Amygdala (tissue), 56 donors: ENCODE measurements at places on chromosomes 4 and X.

DNA sequence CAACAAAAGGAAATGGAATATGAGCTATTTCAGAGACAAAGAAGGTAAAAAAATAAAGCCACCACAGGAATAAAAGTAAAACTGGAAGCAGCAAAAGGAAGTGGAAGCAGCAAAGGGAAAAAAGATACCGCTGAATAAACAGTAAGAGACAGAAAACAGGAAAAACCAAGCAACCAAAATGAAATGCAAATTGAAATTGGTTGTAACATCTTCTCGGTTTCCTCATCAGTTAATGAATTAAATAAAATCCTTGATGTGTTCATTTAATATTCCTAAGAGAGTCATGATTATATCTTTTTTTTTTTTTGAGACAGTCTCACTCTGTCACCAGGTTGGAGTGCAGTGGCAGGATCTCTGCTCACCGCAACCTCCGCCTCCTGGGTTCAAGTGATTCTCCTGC is 132.8 kb downstream of the DLG3 start:
- DNase-seq = no peak

DNA sequence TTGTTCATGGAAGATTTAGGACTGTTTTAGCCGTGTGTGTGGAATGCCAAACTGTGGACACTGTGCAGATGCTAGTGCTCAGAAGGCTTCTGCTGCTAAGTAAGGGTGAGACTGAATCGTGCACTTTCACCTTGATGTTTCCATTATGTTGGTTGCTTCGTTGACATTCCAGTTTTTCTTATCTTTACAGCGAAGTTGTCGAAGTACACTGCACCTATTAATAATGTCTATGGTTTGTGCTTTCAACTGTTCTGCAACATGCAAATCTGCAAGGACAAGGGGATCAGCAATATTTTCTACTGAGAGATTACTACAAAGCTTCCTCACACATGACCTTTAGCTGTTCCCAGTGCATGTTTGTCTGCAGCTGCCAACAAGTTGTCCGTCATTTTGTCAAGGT is 67.7 kb downstream of the UGT2A3 start:
- DNase-seq = no peak

GRCh38 chr4:153114771-153115321 is 89.4 kb upstream of the TRIM2 start:
- no peak for DNase-seq

DNA sequence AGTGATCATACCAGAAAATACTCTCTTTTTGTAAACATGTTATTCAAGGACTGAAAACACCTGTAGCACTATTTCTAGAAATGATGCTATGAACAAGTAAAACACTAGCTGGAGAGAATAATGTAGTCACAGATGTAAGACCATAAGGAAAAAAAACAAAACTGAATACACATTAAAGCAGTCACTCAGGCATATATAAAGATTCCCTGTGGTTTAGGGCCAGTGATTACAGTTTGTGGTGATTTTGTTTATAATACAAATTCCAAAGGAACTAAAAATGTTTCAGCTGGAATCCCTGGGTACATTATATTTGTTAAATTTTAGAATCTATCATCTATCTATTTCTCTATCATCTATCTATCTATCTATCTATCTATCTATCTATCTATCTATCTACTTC is 777.8 kb upstream of the FRG1 start:
- DNase-seq = no peak

GRCh38 chr4:107792711-107793110 is 32.0 kb upstream of the SGMS2 start:
- DNase-seq = no peak

GRCh38 chrX:95764972-95765451 is 919.6 kb upstream of the DIAPH2 start:
- no peak for DNase-seq

- no peak for DNase-seq
Observed at GRCh38 chrX:20265726-20266681, 705 bp downstream of the RPS6KA3 start.

GRCh38 chrX:12370497-12370986 is 232.3 kb downstream of the FRMPD4 start:
- DNase-seq = no peak

GRCh38 chr4:84870398-84871163 is 95.9 kb downstream of the WDFY3 start:
- DNase-seq = no peak

GRCh38 chrX:10533696-10534365 is 86.6 kb downstream of the MID1 start:
- no peak for DNase-seq

DNA sequence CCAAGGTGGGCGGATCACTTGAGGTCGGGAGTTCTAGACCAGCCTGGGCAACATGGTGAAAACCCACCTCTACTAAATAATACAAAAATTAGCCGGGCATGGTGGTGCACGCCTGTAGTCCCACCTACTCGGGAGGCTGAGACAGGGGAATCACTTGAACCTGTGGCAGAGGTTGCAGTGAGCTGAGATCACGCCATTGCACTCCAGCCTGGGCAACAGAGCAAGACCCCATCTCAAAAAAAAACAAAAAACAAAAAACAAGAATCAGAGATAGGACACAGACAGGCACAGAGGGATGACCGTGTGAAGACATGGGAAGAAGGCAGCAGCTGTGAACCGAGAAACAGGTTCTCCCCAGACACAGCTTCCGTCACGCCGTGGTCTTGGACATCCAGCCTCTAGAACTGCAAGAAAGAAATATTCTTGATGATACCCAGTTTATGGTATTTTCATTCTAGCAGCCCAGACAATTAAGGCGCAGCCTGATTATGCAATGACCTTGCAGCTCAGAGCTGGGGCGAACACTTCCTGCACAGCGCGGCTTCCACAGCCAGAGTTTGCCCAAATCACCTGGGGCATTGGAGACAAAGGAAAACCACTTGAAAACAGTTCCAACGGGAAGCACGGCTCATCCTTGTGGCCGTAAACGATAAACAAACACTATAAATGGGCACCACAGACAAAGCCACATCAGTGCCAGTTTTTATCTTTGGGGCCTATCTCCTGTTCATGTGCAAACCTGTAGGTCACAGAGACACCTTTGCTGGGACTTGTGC is 4.2 kb upstream of the ARSD start:
- no peak for DNase-seq

GRCh38 chr4:6460876-6461275 is 11.5 kb downstream of the PPP2R2C start:
- no peak for DNase-seq

- DNase-seq = no peak
Observed at GRCh38 chrX:55716937-55717336, 612 bp upstream of the RRAGB start.

GRCh38 chrX:55159551-55159950 is 60.6 kb upstream of the PAGE5 start:
- no peak for DNase-seq

GRCh38 chrX:42948723-42949657 is 171.0 kb upstream of the PPP1R2C start:
- no peak for DNase-seq

- no peak for DNase-seq
Observed at GRCh38 chrX:67607466-67607865, 63.6 kb downstream of the AR start.

- no peak for DNase-seq
Observed at GRCh38 chr4:121593760-121594159, 103.0 kb downstream of the ANXA5 start.

DNA sequence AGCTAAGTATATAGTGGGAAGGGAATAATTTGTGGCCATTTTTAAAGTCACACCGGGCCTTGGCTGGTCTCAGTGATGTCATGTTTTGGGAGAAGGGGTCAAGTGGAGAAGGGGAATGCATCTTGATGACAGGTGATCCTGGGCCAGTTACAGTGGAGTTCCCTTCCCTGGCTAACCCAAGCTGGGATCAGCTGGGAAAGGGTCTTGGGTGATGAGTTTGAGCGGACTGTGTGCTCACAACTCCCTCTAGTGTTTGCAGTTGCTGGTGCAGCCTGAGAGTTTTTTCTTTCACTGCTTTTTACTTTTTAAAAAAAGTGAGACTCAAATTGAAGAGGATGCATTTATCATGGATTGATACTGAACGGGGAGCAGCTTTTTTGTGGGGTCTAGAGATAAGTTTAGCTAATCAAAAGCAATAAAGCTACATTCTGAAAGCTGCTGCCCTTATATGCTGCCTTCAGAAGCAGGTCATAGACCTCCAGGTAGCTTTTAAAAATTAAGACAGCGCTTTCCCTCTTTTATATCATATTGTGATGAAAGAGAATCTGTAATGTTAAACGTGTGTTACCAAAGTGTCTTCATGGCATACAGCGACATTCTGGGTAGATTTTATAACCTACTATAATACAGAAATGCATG is 164.7 kb downstream of the DCLK2 start:
- DNase-seq = no peak

DNA sequence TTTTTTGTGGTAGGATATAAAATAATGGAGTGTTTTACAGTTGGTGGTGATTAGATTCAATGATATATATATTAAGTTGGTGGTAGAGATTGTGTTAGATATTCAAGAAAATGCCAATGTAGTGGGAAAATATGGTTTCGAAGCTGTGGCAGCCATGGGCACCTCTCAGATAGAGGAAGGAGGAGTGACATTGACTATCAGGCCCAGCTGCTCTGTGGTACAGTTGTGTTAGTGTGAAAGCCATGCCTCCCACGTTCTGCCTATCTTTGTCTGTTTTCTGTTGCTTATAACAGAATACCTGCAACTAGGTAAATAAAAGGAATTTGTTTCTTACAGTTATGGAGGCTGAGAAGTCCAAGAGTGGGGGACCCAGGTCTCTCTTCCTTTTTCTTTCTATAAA is 101.9 kb downstream of the ARHGAP10 start:
- DNase-seq = no peak

DNA sequence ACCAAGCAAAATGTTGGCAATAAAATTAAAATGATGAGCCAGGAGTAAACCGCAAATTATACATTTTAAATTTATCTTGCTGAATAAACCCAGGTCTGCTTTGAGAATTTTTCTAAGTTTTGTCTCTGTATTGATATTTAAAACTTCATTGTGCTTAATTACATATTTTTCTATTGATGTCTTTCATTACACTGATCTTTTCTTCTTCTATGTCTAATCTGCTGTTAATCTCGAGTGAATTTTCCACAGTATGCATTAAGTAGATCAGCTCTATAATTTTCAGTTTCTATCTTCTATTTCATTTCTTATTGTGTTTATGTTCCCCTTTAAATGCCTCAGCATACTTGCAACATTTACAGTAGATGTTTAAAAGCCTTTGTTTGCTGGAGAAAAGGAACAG is 918.7 kb downstream of the FAT4 start:
- no peak for DNase-seq

GRCh38 chr4:66059556-66059955 is 389.3 kb upstream of the EPHA5 start:
- DNase-seq = no peak

- no peak for DNase-seq
Observed at GRCh38 chr4:47349326-47349725, 114.2 kb downstream of the COMMD8 start.

- no peak for DNase-seq
Observed at GRCh38 chr4:121053601-121054143, 18.7 kb downstream of the NDNF start.

DNA sequence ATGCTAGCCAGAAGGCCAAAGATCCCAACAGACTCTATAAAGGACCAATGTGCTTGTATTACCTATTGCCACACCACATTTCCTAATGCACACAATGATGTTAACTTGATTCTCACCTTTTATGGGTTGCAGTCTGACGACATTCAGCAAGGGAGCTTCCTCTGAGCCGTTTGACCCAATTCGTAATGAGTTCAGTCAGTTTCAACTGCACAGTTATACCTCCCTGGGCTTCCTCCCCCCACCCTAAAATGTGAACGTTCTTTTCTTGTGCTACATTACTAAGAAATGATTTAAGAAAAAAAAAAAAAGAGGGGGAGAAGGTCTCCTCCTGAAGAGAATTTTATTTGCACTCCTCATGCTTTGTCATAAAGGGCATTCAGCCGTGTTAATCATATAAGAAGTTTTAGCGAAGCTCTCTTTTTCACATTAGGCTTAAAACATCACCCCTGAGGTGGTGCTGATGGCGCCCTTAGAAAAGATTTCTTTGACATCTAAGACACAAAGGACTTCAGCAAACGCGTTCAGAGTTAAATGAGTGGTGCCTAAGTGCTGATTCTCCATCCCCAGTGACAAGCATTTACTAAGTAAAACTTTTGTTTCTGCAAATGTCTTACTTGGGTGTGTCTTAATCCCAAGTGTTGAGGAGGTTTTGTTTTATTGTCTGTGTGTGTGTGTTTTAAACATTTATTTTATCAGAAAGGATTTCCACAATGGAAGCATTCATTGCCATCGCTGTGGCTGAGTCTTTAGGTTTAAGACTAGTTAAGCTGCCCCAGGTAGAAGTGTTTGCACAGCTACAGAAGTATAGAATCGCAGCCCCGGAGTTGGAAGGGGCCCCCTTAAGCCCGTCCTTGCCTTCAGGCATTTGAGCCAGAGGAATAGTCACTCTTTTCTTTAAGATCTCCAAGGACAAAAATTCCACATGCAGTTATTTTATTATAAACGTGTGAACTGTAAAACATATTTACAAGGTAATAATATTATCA is 15.2 kb upstream of the GPC3 start:
- DNase-seq = no peak

DNA sequence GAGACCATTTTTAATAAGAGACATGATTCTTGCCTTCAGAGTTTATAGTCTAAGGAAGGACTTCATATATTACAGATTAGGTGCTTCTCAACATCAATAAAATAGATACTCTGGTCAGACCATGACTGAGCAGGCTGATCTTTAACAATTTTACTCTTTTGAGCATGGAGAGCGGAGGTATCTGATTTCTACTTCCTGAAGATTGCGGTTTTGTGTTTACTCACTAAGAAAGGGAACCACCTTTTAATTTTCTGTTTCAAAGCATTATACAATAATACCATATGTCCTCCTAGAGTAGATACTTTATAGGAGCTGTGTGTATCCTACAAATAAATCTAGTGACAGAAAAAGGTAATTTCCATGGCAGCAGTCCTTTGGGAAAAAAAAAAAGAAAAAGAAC is 12.5 kb downstream of the MORC4 start:
- DNase-seq = no peak

DNA sequence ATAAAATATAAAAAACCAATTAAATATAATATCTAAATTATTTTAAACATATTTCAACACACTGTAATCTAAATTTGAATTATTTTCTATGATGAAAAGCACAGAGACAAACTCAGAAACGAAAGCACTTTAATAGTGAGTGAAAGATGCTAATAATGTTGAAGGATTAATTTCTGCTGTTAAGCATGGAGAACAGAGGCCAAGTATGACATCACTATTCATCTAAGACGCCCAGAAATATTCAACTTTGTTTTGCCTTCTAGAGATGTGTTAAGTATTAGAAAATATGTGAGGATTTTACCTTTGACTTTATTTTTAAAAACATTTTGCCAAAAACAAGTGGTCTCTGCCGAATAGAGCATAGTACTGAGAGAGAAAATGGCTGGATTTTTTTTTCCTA is 19.3 kb downstream of the ARHGEF6 start:
- DNase-seq = no peak
